ENCODE measurements at places on chromosomes 12 and 14.

- DNase-seq: no peak
Measured at GRCh38 chr12:92608151-92609091, 94.4 kb upstream of the PLEKHG7 start.

- DNase-seq: no peak
Measured at GRCh38 chr14:36582011-36582873, at the start of gene NKX2-8. TSS of gene NKX2-8 (minus strand) at chr14:36582614. CDS start at chr14:36582389, 225 bp downstream.

- DNase-seq: no peak
Measured at GRCh38 chr12:64631197-64631596, 20.9 kb downstream of the RASSF3 start.

DNA sequence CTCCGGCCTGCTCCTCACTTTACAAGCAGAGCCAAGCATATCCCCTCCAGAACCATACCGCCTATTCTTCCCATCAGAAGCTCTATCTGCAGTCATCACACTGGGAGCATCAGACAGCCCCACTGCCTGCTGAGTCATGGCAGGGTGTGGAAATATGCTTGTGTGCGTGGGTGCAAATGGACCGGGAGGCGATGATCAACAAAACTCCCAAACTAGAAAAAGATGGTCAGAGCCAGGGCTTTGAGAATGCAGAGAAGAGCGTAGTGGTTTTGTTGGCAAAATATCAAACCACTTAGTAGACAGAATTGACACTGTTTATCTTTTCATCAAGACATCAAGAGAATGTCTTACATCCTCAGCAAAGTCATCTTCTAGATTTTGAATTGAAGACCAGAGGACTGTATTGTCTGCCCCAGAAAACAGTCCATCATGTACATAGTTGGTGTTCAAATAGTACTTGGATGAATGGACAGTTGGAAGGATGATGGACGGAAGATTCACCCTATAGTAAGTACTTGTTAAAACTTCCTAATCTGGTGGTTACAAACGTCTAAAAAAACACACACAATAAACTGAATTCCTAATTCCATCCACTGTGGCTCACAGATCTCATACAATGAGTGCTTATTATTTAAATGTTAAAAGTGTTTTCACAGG, 54.9 kb downstream of the VWF start:
- DNase-seq: no peak

GRCh38 chr14:100434033-100434601, 111.0 kb downstream of the SLC25A47 start:
- DNase-seq: no peak

GRCh38 chr12:44842669-44843068, 33.4 kb downstream of the NELL2 start:
- DNase-seq: no peak

- no peak for DNase-seq
Measured at GRCh38 chr12:65986047-65986446, 144.5 kb downstream of the LLPH start.

DNA sequence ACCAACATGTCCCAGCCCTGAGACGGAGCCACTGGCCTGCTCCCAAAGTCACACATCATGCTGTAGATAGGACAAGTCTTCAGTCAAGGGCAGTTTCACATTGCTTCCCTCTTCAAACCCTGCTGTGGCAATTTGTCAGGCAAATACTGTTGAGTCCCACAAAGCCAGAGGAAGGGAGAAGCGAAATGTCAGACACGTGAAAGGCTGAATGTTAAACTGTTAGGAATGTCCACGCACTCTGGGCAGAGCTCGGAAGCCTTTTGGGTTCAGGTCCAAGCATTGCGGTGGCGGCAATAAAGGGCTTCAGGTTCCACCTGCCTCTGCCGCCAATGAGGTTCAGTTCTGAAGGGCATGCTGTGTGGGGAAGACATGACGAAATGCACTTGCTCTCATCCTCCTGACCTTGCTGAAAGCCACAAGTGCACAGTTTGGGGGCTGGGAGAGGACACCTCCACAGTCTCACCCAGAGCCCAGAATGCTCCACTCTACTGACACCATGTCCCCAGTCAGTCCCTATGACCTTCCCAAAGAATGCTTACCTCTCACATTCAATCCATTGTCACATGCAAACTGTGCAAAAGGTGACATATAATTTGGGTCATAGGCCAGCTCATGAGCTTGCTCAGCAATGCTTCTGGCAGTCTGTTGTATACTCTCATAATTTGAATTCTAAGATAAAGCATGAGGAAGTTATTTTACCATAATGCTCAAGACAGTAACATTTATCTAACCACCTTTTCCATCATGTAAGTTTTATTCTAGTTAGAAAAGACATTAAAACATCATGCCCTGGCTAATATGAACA, 35.7 kb downstream of the RAD9B start:
- no peak for DNase-seq

GRCh38 chr14:82341261-82341810, 807.7 kb upstream of the SEL1L start:
- DNase-seq: no peak

DNA sequence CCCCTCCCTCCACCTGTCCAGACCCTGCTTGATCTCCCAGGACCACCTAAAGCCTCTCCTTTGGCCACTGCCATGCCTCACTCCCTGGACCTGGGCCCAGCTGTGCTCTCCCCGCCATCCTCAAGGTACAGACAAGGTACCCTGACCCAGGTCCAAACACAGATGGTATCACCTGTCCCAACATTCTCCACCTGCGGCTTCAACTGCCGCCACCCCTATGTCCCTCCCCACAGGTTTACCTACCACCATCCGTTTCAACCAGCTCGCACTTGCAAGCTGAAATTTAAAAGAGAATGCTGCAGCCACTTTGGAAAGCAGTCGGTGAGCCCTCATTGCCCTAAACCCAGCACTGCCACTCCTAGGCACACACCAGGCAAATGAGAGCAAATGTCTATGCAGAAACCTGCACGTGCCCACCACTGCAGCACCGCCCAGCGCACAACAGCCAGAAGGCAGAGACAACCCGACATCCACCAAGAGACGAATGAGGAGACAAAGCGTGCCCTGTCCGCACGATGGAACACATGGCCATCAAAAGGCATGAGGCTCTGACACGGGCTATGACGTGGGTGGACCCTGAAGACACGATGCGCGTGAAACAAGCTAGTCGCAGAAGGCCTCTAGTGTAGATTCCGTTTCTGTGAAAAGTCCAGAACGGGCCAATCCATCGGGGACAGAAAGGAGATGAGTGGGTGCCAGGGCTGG, 71.0 kb downstream of the RFLNA start:
- DNase-seq: no peak
